ENCODE measurements at places on chromosomes 5 and 9. TPM values are rescaled to one million over a fixed set of nuclear protein-coding genes. Genes with fewer than 3 reads are reported as not detected.

- no peak overlapping the region for H3K27ac ChIP-seq
- H3K4me1 ChIP-seq = peaks cover 20% of the 10 kb centered on the region
- DNase-seq = no peak
- H3K27me3 ChIP-seq = no peaks in the 10 kb centered on the region
- peaks cover 31% of the 10 kb centered on the region for H3K36me3 ChIP-seq
Observed at GRCh38 chr9:137007816-137008270, 11.5 kb upstream of the CLIC3 start.

DNA sequence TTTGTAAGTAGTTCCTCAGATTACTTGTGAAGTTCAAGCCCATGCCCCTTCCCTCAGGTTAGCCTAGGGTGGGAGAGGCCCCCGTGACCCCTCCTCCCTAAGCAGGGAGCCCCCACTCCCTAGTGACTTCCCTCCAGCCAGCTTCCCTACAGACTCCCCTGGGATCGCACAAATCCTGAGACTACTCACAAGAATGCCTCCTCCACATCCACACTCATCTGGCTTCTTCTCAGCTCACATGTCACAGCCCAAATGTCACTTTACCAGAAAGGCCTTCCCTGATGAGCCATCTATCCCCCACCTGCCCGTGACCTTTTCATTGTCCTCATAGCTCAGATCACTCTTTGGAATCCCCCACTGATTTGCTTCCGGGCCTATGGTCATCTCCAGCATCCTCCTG lies 96.7 kb upstream of the ARAP3 start:
- H3K4me3 ChIP-seq = no peak overlapping the region
- DNase-seq = no peak
- no peak overlapping the region for H3K27ac ChIP-seq
- H3K36me3 ChIP-seq = no peaks in the 10 kb centered on the region

GRCh38 chr9:7607421-7607820 lies 192.2 kb downstream of the DMAC1 start:
- DNase-seq = no peak
- no peak overlapping the region for H3K27ac ChIP-seq
- no peak overlapping the region for H3K4me3 ChIP-seq
- H3K4me1 ChIP-seq = no peaks in the 10 kb centered on the region
- H3K27me3 ChIP-seq = no peaks in the 10 kb centered on the region
- no peaks in the 10 kb centered on the region for H3K36me3 ChIP-seq

DNA sequence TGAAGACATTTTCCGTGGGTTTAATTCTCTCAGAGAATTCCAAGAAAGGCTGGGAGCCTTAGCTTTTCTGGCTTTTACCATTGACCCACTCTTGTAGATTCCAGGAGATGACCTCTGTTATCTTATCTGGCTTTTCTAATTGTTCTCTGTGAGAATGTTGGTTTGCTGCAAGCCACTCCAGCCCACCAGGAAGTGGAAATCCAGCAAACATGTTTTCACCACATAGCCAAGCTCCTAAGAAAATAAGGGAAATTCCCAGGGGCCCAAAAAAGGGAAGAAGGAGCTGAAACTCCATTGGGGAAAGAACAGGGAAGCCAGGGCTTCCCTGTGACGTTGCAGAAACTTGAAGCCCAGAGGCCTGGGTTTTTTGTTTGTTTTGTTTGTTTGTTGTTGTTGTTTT lies 19.7 kb downstream of the GPR107 start:
- no peak overlapping the region for H3K4me3 ChIP-seq
- H3K27me3 ChIP-seq = no peaks in the 10 kb centered on the region
- H3K27ac ChIP-seq = no peak overlapping the region
- H3K4me1 ChIP-seq = peaks cover 5% of the 10 kb centered on the region
- peaks cover 16% of the 10 kb centered on the region for H3K36me3 ChIP-seq
- DNase-seq = no peak

- no peak overlapping the region for H3K27ac ChIP-seq
- H3K4me3 ChIP-seq = no peak overlapping the region
- no peaks in the 10 kb centered on the region for H3K27me3 ChIP-seq
- H3K36me3 ChIP-seq = no peaks in the 10 kb centered on the region
Observed at GRCh38 chr9:68872026-68872501, 141.8 kb downstream of the PRKACG start.

- H3K27ac ChIP-seq = no peak overlapping the region
- H3K4me1 ChIP-seq = peaks cover 4% of the 10 kb centered on the region
- no peaks in the 10 kb centered on the region for H3K36me3 ChIP-seq
- no peak for DNase-seq
- no peak overlapping the region for H3K4me3 ChIP-seq
Observed at GRCh38 chr9:90162819-90163218, 479.8 kb downstream of the DIRAS2 start.

DNA sequence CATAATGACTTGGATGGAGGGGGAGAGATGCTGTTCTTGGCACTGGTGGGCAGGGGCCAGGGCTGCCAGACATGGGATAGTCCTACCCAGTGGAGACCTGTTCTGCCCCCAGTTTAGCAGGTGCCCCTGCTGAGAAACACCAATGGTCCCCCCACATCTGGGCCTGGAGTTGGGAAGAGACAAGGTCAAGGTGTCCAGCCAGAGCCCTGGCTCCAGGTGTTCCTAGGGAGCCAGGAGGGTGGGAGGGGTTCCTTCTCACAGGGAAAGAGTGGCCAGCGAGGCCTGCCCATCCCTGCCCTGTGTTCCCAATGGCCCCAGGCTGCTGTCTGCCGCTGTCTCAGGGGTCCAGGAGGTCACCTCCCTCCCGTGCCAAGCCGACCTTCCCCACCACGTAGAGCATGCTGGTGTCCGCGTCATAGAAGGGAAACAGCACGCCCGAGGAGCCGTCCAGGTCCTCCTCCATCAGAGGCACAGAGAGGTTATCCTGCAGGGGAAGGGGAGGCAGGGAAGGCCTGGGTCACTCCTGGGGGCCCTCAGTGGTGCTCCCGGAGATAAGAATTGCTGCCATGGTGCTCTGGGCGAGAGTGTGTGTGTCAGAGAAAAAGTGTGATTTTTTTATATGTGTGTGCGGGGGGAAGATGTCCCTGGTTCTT lies 11.7 kb upstream of the TRIM14 start:
- no peaks in the 10 kb centered on the region for H3K36me3 ChIP-seq
- no peak overlapping the region for H3K27ac ChIP-seq

DNA sequence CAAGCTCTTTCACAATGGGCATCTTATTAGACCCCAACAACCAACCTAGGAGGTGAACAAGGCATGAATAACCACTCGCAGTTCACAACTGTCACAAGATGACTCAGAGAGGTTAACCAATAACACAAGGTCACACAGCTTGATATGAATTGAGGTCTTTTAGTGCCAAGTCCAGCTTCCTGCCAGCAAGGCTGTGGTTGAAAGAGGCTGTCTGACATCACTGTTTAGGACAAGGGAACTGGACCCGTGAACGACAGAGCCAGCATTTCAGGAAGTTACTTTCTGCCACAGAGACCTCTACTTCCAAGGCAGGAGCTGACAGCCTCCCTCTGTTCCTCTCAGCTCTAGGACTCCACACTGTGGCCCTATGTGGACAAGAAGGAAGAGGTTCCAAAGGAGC lies 53.4 kb upstream of the ALDH1B1 start:
- no peaks in the 10 kb centered on the region for H3K4me1 ChIP-seq
- no peaks in the 10 kb centered on the region for H3K36me3 ChIP-seq
- DNase-seq = no peak
- H3K27ac ChIP-seq = no peak overlapping the region
- H3K4me3 ChIP-seq = no peak overlapping the region

DNA sequence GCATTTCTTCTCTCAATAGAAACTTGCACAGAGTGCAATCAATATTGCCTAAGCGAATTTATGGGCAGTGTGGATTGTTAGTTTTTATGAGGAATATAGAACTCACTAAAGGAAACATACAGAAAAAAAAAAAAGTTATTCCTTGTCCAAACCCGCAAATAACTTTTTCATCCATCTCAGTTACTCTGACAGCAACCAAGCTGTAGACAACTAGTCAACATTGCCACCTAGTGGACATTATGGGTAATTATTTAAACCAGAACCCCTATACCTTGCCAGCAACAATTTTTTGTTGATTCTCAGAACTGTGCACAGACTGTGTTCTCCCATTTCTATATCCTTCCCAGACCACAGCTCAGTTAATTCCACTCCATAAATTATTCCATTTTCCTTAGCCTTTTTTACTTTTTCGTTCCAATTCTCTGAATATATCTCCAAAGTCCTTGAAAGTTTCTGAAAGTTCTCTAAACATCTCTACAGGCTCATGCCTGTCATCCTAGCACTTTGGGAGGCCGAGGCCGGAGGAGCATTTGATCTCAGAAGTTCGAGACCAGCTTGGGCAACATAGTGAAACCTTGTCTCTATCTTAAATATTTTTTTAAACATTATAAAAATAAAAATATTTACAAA lies 2.6 kb upstream of the AFAP1L1 start:
- H3K4me3 ChIP-seq = no peak overlapping the region
- H3K27ac ChIP-seq = no peak overlapping the region
- peak; percentile 70 for DNase-seq
- H3K4me1 ChIP-seq = peaks cover 13% of the 10 kb centered on the region
- H3K27me3 ChIP-seq = peaks cover 12% of the 10 kb centered on the region
- H3K36me3 ChIP-seq = no peaks in the 10 kb centered on the region

DNA sequence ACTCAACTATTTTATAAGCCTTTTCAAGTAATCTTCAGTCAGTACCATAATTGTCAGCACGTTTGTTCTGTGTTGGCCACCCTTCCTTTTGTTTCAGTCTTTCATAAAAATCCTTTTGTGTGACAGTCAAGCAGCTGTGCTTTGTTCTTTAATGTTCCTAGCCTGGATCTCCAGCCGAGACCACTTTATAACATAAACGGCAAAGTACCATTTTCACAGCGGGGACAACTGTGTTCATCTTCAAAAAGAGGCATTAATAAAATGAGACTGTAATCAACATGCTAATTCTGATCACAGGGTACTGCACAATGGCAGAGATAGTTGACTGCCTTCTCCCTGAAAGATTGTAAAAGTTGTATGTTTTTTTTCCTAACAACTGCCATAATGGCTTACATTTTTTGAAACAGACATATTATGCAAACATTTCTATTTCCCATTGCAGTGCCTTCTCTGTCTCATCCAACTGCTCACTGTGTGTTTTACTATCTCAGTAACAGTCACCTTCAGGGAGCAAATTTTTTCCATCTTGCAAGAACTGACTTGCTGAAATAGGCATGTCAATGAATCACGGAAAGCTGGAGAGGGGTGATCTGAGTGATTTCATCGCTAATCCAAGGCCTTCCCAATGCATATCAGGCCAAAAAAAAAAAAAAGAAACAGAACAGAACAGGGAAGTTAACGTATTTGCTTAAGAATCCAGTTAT lies 828.5 kb upstream of the DMAC1 start:
- no peaks in the 10 kb centered on the region for H3K27me3 ChIP-seq
- H3K4me1 ChIP-seq = no peaks in the 10 kb centered on the region
- DNase-seq = no peak
- H3K27ac ChIP-seq = no peak overlapping the region
- H3K4me3 ChIP-seq = no peak overlapping the region

- no peak for DNase-seq
- no peaks in the 10 kb centered on the region for H3K36me3 ChIP-seq
- no peak overlapping the region for H3K4me3 ChIP-seq
- H3K27ac ChIP-seq = no peak overlapping the region
- H3K4me1 ChIP-seq = no peaks in the 10 kb centered on the region
- H3K27me3 ChIP-seq = no peaks in the 10 kb centered on the region
Observed at GRCh38 chr9:77601476-77602099, 46.5 kb downstream of the GNA14 start.

GRCh38 chr5:29277642-29278041 lies 1915.8 kb upstream of the CDH6 start:
- H3K27ac ChIP-seq = no peak overlapping the region
- DNase-seq = no peak
- no peaks in the 10 kb centered on the region for H3K27me3 ChIP-seq
- no peaks in the 10 kb centered on the region for H3K4me1 ChIP-seq
- no peaks in the 10 kb centered on the region for H3K36me3 ChIP-seq
- no peak overlapping the region for H3K4me3 ChIP-seq

- no peak overlapping the region for H3K27ac ChIP-seq
- no peak overlapping the region for H3K4me3 ChIP-seq
- H3K4me1 ChIP-seq = no peaks in the 10 kb centered on the region
- DNase-seq = no peak
- no peaks in the 10 kb centered on the region for H3K27me3 ChIP-seq
Observed at GRCh38 chr9:30382271-30382670, 2002.2 kb upstream of the ACO1 start.

- H3K27me3 ChIP-seq = no peaks in the 10 kb centered on the region
- peaks cover 16% of the 10 kb centered on the region for H3K4me1 ChIP-seq
- DNase-seq = no peak
- H3K4me3 ChIP-seq = no peak overlapping the region
- H3K27ac ChIP-seq = no peak overlapping the region
Observed at GRCh38 chr5:180816608-180817534, 14.3 kb upstream of the MGAT1 start.

GRCh38 chr5:16558984-16559629 lies 57.7 kb downstream of the RETREG1 start:
- no peak overlapping the region for H3K27ac ChIP-seq
- H3K4me1 ChIP-seq = no peaks in the 10 kb centered on the region
- H3K36me3 ChIP-seq = no peaks in the 10 kb centered on the region
- H3K4me3 ChIP-seq = no peak overlapping the region

- peaks cover 5% of the 10 kb centered on the region for H3K27me3 ChIP-seq
- no peak overlapping the region for H3K27ac ChIP-seq
- no peak for DNase-seq
- H3K4me3 ChIP-seq = no peak overlapping the region
- peaks cover 62% of the 10 kb centered on the region for H3K4me1 ChIP-seq
Observed at GRCh38 chr9:136054798-136055714, 40.0 kb downstream of the NACC2 start.

GRCh38 chr5:39020458-39020857 lies 53.7 kb downstream of the RICTOR start:
- no peak overlapping the region for H3K4me3 ChIP-seq
- peaks cover 33% of the 10 kb centered on the region for H3K36me3 ChIP-seq
- H3K27ac ChIP-seq = no peak overlapping the region
- no peak for DNase-seq
- peaks cover 12% of the 10 kb centered on the region for H3K4me1 ChIP-seq

DNA sequence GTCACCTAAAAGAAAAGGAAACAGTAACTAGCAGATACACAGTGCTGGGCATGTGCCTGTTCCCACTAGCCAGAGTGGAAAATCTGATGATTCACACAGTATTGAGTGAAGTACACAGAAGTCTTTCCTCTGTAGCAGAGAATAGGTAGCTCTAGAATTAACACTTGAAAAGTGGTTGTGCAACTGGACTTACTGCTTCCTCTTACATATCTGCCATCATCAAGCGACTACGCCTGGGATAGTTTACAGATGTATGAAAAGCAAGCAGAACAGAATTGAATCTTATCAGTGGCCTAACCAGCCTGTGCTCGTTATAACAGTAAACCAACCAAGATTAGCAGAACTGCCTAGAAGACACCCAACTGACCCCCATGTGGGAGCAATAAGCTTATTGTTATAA lies 130.6 kb downstream of the DTWD2 start:
- no peak overlapping the region for H3K4me3 ChIP-seq
- no peaks in the 10 kb centered on the region for H3K27me3 ChIP-seq
- H3K27ac ChIP-seq = no peak overlapping the region
- no peaks in the 10 kb centered on the region for H3K36me3 ChIP-seq
- no peaks in the 10 kb centered on the region for H3K4me1 ChIP-seq

The TGFBI gene
- total RNA-seq = 18.5 TPM

The SLC34A3 gene
- total RNA-seq = not detected

Data from natural killer cell (primary cell).